T-helper 1 cell (primary cell): ENCODE measurements at places on chromosomes 13 and 19.

DNA sequence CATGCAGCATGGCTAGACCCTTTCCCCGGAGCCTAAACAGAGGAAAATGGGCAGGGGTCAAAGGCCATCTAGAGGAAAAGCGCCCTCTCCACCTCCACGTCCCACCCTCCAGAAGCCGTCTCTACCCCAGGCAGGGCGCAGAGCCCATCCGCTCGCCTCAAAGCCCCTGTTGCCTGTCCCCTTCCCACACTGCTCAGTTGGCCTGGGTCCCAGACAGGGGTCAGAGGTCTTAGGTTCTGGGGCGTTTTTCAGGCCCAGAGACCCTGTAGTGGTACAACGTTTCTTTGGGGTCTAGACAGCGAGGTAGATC, 285 bp downstream of the TMEM143 start:
- no peak for DNase-seq

DNA sequence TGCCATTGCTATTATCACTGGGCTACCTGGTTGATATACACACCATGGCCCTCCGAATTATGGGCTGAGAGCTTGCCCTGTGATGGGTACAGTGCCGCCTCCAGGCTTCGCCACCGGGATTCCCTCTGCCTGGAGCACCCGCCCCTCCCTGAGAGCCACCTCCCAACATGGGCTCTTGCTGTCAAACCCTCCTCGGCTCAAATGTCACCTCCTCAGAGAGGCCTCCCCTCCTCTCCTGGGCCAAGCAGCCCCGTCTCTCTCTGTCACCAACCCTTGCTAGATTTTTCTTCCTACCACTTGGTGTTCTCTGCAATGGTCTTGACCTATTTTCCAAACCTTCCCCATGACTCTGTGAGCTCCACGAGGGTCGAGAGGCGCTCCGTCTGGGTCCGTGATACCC, 12.2 kb upstream of the TLE2 start:
- no peak for DNase-seq

DNA sequence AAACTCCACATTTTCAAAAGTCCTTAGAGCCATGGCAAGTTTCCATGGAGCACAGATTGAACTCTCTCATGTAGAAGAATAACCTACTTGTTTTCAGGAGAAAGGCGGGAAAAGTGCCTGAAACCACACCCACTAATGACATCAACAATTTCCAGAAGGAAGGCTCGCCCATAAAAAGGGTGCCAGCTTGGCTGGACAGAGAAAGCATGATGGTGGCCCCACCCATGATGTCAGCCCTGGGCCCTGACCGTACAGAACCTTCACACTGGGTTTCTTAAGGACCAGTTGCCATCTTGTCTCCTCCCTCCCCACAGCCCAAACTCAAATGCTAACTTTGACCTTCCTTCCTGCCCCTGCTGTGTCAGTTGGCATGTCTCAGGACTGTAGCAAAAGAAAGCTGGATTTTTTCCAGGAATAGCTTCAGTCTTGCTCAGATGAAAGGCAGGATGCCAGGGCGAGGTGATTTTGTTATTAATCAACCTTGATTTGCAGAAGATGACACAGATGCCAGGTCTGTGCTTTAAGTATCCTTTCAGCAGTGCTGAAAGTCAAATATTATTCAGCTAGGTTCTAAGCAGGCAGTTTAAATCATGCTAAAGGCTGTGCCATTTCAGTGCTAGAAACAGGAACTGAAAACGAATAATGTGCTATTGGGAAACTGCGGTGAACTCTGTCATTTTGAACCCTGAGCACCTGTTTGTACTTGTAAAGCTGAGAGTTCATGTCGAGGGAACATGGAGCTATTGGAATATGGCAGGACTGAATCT, 89.5 kb upstream of the RFC3 start:
- DNase-seq, result no peak

- DNase-seq, result no peak
These were observed 4.7 kb downstream of the DDA1 start for GRCh38 chr19:17314007-17314593.

DNA sequence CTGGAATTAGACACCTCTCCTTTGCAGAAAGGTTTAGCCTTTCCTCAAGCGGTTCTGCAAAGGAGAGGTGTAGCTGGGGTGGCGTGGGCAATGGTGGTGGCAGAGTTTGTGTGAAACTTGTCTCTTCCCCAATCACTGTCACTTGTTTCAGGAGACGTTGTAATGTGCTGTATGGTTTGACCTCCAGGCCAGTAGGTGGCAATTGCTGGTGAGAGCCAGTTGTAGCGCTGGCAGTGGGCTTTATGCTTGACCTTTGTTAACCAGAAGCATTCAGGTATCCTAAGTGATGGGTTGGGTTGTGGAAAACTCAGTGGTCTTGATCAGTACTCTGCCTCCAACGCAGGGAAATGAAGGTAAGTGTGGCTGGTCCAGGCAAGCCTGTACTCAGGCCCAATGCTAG, 12.7 kb upstream of the LILRA5 start:
- DNase-seq, result no peak

DNA sequence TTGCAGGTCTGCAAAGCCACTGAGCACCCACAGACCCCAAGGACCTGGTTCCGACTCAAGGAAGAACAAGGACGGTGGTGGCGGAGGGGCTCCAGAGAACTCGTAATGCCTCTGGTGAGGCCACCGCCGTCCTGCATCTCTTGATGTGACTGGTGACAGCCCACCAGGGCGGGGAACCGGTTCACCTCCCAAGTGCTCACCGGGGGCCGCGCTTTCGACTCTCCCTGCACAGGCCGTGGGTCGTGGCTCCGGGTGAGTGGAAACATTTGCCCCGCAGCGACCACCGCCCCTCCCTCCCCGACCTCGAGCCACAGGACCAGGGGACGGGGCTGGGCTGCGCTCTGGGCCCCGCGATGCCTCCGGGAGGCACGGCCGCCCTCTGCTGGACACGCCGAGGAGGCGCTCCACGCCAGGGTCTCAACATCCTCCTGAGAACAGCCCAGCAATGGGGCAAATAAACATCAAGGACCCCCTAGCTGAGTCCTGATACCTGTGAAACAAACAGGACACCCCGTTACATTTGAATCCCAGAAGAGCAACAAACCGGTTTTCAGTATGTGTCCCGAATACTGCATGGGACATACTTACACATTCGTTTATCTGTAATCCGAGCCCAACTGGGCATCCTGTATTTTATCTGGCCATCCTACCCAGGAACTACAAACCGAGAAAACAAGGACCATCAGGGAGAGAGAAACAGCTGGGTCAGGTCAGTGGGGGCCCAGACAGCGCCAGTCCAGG, 3.9 kb upstream of the PLPP2 start:
- DNase-seq, result peak; percentile 25

GRCh38 chr13:95535243-95535642, 17.3 kb upstream of the CLDN10 start:
- no peak for DNase-seq

DNA sequence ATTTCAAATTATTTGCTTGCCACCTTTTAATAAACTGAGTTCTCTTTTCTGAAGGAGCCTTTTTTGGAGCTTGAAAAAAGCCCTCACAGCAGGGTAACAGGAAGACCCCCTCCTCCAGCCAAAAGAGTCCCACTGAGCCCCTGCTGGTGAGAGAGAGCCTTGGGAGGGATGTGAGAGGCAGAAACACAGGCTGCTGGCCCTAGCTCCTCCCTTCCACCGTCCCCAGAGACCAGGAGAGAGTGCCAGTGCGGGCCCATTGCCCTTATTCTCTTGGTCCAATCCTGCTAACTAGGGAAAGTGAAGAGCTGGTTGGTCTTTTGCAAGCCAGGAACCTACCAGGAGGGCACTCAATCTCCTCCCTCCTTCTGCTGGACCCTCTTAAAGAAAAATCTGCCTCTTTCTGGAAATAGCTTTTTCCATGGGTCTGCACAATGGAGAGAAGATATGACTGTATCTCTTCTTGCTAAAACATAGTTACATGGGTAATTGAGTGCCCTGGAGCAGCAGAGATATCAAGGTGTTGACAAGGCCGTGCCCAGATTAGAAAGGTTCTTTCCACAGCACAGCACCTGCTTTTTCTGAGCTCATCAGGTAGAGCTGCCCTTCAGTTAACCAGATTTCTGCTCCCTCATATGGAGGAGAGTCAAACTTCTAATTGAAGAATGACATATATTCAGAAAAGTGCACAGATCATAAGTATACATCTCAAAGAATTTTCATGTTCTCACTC, 113.9 kb downstream of the LRCH1 start:
- no peak for DNase-seq

GRCh38 chr13:43787518-43787891, 733 bp upstream of the ENOX1 start:
- DNase-seq, result no peak

- no peak for DNase-seq
These were observed 1.6 kb downstream of the NBEA start for GRCh38 chr13:34943436-34944273.

GRCh38 chr19:10782795-10783194, 53.2 kb downstream of the TMED1 start:
- no peak for DNase-seq

DNA sequence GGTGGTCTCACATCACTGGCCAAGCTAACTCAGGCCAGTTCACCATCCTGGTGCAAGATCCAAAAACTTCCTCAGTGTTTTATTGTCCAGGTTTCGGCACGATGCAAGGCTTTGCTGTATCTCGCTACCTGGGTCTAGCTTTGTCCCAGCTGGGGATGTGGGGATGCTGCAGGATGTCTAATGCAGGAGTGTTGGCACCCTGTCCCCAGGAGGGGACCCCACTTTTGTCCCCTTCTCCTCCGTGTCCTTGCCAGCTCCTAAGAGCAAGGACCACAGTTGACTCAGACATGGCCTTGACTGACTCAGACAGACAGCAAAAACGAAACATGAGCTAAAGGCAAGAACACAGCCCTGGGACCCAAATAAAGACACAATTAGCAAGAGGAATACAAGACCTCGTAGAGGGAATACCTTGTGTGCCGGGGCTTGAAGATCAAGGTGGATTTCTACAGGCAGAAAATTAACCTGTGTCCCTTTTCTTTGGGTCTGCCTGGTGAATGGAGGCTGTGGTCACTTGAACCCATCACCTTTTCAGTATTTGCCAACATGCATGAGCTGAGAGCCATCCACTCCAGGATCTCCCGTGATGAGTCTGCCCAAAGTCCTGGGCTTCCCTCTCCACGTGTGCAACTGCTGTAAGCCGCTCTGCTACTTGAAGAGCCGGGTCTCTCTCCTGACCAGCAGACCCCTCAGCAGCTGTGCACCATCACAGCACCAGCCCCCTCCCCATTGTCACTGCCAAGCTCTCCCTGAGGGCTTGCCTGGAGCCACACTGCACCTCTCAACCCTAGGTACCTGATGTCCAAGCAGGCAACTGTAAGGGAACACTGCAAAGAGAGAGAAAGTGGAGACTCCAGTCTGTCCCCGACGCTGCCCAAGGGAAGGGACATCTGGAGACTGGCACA, 149.5 kb upstream of the ZNF507 start:
- no peak for DNase-seq

DNA sequence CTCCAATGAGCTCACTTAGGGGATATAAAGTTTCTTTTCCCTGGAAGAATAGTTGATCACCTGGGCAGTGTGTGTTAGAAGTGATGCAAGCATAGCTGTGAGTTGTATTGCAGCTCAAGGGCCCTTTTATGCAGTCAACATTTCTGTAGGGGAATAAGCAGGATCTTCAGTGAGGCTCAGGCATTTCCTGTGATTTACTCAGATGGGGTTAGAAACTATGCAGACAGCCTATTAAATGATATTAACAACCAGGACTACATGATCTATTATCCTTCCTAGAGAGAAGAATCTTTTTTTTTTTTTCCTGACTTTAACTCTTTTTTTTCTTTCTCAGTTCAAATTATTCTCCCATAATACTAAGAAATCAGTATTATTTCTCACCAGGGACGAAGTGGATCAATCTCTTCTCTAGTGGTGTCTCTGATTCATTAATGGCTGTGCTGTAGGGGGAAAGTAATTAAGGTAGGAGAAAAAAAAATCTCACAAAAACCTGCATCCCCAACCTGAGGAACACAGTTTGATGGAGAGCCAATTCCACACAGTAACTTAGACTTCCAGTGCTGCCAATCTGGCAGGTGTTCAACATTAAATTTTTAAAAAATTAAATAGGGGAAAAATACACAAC, 126.4 kb upstream of the SLC10A2 start:
- DNase-seq, result no peak

DNA sequence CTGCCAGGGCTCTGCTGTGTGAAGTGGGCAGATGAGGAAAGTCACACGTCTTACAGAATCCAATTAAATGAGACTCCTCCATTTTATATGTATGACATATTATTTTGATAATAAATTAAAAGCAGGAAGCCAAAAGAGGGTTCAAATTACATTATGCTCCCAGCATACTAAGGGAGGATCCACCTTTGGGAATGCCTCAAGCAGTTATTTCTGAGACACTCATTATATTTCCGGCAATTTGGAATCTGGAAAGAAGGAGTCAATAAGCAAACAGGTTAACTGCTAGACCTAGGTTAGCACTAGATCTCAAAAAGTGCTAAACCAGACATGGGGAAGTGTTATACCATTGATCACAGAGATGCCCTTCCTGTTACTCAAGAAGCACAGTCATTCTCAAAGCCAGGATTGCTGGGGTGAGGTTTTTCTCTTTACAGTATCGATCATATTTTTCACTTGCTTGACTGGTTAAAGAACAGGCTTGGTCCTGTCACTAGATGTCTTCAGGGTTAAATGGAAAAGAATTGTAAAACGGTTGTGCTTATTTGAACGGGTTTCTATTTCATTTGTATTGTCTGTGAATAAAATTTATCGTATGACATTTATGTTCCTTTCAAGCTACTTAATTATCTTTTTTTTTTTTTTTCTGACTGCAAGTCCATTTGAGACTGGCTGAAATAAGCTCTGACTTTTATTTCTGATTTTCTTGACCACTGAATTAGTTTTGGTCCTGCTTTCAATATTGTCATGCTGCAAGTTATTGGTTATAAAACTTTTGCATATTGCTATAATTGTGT, 523.2 kb downstream of the KLF12 start:
- peak; percentile 47 for DNase-seq

GRCh38 chr13:74485757-74486156, 351.6 kb upstream of the KLF12 start:
- DNase-seq, result no peak

- DNase-seq, result no peak
These were observed 251.6 kb upstream of the GPC6 start for GRCh38 chr13:92974905-92975429.

DNA sequence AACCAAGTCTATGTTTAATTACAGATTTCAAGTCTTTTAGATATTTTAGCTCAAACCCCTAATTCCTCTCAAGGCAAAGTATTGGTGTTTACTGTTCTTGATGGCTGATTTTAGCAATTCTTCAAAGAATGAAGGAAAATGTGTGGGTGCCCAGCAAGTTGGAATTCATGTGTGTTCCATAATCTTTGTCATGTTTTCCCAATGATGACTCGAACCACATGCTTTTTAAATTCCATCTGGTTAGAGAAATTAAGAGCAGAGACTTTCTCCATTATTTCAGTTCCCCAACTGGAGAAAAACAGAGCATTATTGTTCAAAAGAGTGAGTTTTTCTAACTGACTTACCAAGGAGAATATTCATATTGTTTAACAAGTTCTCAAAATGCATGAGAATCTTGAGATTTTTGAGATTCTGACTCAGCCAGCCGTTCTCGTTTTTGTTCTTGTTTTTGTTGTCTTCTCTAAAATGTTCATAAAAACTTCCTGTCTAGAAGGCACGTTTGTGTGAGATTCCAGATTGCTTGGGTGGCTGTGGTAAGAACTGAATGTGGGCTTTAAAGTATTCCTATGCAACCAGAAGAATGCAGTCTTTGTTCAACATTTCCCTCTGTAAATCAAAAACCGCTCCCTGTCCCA, 404.7 kb downstream of the IRS2 start:
- no peak for DNase-seq
